Endothelial cell of umbilical vein (primary cell): ENCODE measurements at places on chromosomes 4 and X.

DNA sequence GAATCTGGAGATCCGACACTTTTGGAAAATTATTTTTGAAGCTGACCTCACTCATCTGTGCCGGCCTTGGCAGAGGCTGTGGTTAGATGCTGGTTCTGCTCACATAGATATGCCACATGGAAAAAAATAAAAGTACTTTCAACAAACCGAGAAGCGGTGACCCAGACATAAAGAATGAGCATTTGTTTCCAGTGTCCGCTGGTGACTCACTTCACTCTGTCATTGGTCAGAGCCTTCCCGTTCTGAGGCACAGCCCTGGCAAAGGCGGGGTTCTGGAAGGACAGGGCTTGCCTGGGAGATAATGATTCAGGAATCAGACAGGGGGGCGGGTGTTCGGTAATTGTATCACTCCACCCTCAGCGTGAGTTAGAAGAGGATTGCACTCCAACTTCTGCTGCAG lies 172.4 kb upstream of the MXRA5 start:
- no peak overlapping the region for H3K4me3 ChIP-seq
- no peak for DNase-seq
- no peaks in the 10 kb centered on the region for H3K27me3 ChIP-seq
- no peak overlapping the region for H3K27ac ChIP-seq

DNA sequence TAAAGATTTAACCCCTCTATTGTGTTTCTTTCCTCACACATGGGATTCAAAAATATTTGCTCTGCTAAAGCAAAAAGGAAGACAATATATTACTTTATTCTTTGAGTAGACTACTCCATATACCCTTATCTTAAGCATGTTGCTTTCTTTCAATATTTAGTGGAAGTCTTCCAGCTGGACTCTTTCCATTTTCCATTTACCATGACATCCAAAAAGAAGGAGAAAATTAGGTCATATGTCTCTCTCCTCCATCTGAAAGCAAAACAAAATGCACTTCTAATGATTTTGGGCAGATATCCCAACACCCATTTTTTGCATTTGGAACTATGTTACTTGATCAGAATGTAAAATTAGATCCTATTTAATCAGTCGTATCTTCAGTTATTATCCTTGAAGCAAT lies 1336.5 kb downstream of the PCDH19 start:
- H3K27me3 ChIP-seq = no peaks in the 10 kb centered on the region
- no peaks in the 10 kb centered on the region for H3K4me1 ChIP-seq
- no peak overlapping the region for H3K27ac ChIP-seq
- H3K4me3 ChIP-seq = no peak overlapping the region
- DNase-seq = no peak

- H3K27me3 ChIP-seq = no peaks in the 10 kb centered on the region
- H3K4me1 ChIP-seq = peaks cover 7% of the 10 kb centered on the region
- no peak overlapping the region for H3K27ac ChIP-seq
- no peak overlapping the region for H3K4me3 ChIP-seq
- H3K36me3 ChIP-seq = peaks cover 3% of the 10 kb centered on the region
Observed at GRCh38 chr4:88518911-88519310, 4.7 kb downstream of the PYURF start.

DNA sequence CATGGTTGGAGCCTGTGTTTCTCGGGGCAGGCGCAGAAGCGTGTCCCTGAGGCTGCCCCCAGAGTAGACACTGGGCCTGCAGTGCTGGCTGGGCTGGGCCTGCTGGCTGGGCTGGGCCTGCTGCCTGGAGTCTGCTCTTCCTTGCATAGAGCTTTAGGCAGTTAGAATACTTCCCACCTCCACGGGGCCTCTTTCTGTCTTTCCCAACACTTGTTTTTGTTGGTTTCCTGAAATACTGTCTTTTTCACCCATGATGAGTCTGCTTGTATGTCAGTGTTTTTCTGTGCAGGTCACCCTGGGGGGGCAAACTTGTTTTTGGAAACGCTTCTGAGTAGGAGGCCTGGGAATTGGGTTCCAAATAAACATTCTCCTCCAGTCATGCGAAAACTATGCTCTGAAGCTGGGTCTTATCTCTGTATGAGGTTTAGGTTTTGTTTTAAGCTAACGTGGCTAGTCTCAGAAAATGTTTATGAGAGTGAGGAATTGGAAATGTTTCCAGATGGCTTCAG lies 32.2 kb downstream of the TRMT44 start:
- peaks cover 17% of the 10 kb centered on the region for H3K36me3 ChIP-seq
- H3K27ac ChIP-seq = no peak overlapping the region
- no peak for DNase-seq

DNA sequence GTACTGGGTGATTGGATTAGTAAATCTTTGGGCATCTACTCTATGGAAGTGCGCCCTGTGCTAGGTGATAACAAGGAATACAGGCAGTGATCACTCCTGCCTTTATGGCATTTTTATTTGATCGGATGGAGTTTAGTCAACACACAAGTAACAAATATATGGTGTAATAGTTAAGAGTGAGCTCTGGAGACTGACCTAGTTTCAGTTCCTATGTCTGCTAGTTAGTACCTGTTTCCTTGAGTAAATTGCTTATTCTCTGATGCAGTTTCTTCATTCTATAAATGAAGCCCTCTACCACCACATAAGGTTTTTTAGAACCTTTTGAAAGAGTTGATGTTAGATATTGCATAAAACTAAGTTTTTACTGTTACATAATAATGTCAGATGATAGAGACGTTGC lies 134.6 kb downstream of the KDM6A start:
- H3K27me3 ChIP-seq = no peaks in the 10 kb centered on the region
- no peaks in the 10 kb centered on the region for H3K36me3 ChIP-seq
- no peak overlapping the region for H3K27ac ChIP-seq
- H3K4me1 ChIP-seq = no peaks in the 10 kb centered on the region
- no peak for DNase-seq
